ENCODE measurements at places on chromosomes 5 and 9.

GRCh38 chr5:143635146-143635752 lies 176.7 kb upstream of the HMHB1 start:
- DNase-seq: no peak

- no peak for DNase-seq
Measured at GRCh38 chr5:57346328-57346727, 136.3 kb downstream of the ACTBL2 start.

- DNase-seq: no peak
Measured at GRCh38 chr5:128074953-128075352, 8.6 kb upstream of the SLC12A2 start.

DNA sequence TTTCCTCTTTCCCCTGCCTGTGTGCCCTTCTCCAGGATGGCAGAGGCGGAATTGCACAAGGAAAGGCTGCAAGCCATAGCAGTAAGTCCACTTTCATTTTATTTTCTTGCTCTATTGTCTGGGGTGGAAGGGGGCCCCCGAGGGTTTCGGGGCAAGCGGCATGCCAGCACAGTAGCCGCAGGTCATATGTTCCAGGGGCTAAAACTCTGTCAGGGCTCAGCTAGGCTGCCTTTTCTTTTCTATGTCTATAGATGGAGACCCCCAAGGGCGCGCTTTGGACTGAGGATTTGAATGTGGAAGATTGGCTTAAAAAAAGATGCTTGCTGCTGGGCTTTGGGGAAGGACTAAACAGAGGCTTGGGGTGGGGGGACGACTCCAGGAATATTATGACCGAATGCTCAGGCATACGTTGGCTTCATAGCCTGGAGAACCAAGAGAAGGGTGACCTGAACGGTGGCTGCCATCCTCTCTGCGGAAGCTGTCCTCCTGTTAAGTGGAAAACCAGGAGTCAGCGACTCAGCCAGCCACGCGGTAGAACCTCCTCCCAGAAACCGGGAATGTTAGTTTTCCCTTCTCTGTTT lies 545 bp downstream of the PALM2AKAP2 start:
- DNase-seq: no peak

- DNase-seq: no peak
Measured at GRCh38 chr5:77397686-77398292, 94.3 kb downstream of the WDR41 start.

- no peak for DNase-seq
Measured at GRCh38 chr5:93417490-93417889, 163.5 kb downstream of the NR2F1-AS1 start.

GRCh38 chr9:116842658-116843057 lies 155.6 kb downstream of the TRIM32 start:
- DNase-seq: no peak

GRCh38 chr9:113516840-113517577 lies 53.5 kb downstream of the RGS3 start:
- DNase-seq: no peak

GRCh38 chr5:135234666-135235401 lies 164.2 kb downstream of the MACROH2A1 start:
- DNase-seq: no peak

GRCh38 chr5:101142102-101142501 lies 239.0 kb upstream of the ST8SIA4 start:
- DNase-seq: no peak

DNA sequence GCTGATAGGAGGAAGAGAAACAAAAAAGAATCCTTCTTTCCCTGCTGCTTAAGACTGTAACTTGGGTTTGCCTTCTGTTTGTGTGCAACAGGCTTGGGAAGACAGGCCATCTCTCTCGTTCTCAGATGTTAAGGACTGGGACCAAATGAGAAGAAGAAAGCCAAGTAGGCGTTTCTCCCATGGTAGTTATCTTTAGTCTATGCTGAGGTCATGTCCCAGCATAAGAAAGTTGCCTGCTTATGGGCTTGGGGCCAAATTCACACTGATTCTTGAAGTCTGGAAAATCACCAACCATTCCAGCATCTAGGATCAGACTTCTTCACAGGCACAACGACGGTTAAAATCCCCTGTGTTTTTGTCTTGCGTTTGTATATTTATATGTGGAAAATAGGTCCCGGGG lies 44.2 kb upstream of the PALM2AKAP2 start:
- DNase-seq: no peak

DNA sequence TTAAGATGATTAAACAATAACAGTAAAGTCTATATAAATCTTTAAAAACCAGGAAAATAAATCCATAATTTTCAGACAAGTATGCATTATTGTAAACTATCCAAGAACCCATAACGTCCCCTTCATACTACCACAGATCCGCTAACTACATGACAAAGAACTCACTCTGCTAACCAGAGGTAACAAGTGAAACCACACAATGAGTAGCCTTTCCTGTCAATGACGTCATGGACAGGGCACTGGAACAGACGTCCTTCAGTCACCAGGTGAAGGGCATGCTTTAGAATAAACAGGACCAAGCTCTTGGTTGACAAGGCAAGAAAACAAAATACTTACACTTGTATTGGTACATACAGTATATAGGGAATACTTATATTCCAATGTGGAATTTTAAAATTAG lies 45.2 kb downstream of the RNF130 start:
- DNase-seq: no peak

GRCh38 chr5:135234242-135234641 lies 164.8 kb downstream of the MACROH2A1 start:
- DNase-seq: no peak

DNA sequence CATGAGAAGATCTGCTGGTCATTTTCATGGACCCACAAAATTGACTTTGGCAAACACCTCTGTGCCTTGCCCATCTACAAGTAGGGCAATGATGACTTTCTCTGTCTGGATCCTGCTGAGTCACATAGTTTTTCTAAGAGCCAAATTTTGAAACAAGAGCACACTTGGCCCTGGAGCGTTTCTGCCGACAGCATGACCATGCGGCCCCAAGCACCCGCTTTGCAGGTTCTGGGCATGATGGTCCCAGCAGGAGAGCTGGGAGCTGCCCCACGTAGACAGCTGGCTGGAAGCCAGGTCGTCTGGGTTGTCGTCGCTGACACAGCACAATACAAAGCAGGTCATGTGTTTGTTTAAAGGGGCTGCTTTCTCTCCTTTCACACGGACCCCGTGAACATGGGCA lies 159.8 kb downstream of the SYK start:
- no peak for DNase-seq

DNA sequence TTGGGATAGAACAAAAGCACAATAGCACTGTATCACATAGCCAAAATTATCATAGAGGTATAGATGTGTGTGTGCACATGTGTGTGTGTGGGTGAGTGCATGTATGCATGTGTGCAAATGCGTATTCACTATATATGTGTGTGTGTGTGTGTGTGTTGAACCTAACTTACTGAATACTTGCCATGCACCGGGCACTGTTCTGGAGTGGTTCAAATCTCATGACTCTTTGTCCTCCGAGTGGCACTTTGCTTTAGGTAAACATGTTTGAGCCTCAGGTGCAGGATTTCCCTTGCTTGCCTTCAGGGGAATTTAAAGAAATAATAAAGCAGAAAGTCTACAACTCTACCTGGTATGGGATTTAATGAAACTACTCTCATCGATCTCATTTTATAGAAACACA lies 183.5 kb upstream of the GDNF start:
- no peak for DNase-seq

DNA sequence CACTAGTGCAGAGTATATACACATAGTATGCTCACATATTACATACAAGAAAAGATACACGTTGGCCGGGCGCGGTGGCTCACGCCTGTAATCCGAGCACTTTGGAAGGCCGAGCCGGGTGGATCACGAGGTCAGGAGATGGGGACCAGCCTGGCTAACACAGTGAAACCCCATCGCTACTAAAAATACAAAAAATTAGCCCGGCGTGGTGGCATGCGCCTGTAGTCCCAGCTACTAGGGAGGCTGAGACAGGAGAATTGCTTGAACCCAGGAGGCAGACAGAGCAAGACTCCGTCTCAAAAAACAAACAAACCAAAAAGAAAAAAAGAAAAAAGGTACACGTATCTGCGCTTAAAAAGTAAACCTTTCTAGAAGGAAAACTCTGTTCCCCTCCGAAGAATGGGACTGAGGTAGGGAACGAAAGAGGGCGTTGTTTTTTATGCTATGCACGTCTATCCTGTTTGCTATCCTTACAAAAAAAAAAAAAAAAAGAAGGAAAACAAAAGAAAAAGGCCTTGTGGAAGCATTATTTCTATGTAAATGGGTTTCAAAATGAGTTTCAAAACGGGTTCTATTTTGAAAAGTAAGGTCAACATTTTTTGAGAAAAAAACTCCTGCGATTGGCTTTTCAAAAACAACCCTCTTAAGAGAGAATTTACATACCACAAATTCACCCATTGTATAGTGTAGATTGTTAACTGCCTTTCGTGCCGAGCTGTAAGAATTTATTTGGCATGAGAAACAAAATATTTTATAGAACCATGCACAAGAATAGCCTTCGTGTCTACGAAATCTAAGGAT lies 1.2 kb downstream of the AK3 start:
- no peak for DNase-seq

GRCh38 chr9:107982001-107982400 lies 492.4 kb upstream of the KLF4 start:
- DNase-seq: no peak

DNA sequence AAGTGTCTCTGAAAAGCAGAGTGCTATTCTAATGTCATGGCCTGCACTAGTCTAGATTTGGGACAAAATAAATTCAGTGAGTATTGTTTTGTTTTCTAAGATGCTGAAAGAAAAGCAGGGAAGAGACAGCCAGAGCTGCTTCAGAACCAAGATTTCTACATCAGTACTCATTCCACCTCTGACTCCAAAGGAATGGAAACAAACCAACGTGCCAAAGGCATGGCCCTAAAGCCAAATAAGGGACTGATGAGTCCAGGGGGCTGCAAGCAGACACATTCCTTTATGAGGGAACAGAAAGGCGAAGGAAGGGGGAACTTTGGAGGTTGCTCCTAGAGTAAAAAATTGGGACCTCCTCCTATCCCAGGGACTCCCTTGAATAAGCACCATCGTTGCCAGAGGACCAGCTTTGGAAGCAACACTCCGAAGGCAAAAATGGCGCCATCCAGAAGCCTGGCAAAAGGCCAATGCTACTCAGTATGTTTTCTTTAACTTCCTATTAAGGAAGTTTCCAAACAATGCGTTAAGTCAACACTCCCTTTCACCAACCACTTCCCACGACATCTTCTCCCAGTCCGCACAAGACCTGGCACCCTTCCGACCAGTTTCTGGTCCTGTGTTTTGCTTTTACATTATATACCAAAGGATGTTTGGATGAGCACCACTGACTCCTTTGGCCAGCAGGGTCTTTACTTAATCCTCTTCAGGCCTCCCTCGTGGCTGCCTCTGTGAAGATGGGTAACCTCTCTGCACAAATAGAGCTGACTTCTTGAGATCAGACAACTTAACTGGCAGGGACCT lies 31.6 kb downstream of the ADAM19 start:
- no peak for DNase-seq
